Adrenal gland (tissue), 19 donors: ENCODE measurements at places on chromosomes 3 and 15. TPM values are rescaled to one million over a fixed set of nuclear protein-coding genes. Genes with fewer than 3 reads are reported as not detected.

GRCh38 chr3:32313723-32314473 is 75.4 kb downstream of the CMTM8 start:
- DNase-seq, result no peak

DNA sequence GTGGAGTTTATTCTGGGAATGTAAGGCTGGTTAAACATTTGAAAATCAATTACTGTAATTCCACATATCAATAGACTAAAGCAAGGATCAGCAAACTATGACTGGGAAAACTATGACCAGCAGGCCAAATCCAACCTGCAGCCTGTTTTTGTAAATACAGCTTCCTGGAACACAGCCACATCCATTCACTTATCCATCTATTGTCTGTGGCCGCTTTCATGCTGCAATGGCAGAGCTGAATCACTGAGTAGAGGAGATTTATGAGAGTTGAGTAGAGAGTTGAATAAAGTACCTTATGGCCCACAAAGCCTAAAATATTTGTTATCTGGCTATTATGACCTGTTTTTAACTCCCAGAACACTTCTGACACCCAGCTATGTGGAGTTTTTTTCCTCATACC is 12.2 kb downstream of the MYLK start:
- DNase-seq, result no peak

- DNase-seq, result no peak
These were observed 10.8 kb downstream of the CBLB start for GRCh38 chr3:105858017-105858416.

CASR gene
- total RNA-seq, result not detected

GRCh38 chr3:101303089-101303731 is 17.2 kb downstream of the IMPG2 start:
- no peak for DNase-seq

PLSCR5 gene
- total RNA-seq, result not detected

HRG gene
- total RNA-seq, result not detected

ESYT3 gene
- total RNA-seq, result 0.78 TPM

DNA sequence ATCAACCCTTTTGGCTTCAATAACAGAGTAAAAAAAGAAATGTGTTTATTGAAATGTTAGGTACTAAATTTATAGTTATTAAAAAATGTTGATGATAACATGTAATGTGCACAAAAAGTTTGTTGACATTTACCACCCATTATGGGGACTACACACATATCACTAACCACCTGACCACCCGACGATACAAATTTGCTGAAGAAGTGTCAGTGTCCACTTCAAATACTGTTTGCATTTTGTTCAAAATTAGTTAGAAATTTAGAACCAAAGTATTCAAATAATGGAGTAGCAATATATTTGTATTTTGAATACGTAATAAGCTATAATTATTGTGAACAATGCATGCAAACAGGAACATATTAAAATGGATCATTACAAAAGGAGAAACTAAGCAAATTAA is 54.4 kb downstream of the KCNH8 start:
- DNase-seq, result no peak

ERICH6 gene
- total RNA-seq, result not detected

TBC1D2B gene
- 95.0 TPM for total RNA-seq

DNA sequence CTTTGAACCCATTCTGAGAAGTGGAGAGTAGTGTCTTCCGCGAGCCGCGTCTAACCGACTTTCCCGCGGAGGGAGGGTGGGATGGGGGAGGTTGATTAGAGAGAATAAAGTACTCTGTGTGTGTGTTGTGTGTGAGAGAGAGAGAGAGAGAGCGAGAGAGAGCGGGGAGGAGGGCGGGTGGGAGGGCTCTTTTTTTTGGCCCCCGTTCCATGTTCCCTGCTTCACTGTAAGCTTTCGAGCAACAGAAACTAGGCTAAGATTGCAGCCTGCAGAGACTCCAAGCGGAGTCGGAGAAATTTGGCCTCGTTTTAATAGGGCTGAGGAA is 1.6 kb upstream of the MEIS2 start:
- DNase-seq, result no peak

DNA sequence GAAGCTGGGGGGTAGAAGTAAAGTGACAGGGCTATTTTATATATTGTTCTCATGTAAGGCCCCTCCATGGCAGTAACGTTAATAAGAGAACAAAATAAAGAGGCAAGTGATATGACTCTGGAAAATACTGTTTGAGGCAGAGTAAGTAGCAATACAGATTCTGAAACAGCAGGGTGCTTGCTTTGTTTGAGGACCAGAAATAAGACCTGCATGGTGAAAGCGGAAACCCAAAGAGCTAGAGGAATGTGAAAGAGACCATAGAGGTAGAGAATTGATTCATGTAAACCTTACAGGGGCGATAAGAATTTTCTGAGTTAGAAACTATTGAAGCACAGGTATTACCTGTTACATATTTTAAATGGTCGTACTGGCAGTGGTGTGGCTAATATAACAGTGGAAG is 1517.1 kb downstream of the SI start:
- DNase-seq, result no peak

ASB7 gene
- total RNA-seq, result 9.1 TPM
